ENCODE measurements at places on chromosomes 16 and 17. TPM values are rescaled to one million over a fixed set of nuclear protein-coding genes. Genes with fewer than 3 reads are reported as not detected.

- DNase-seq: peak; percentile 97
- peaks cover 30% of the 10 kb centered on the region for H3K4me1 ChIP-seq
- H3K36me3 ChIP-seq: peaks cover 6% of the 10 kb centered on the region
- no peak within 1 kb of the TSS for H3K4me3 ChIP-seq
- H3K27ac ChIP-seq: no peak within 1 kb of the TSS
- no peaks in the 10 kb centered on the region for H3K27me3 ChIP-seq
Measured at GRCh38 chr17:59155439-59156177, at the start of gene PRR11. Gene PRR11 (plus strand): TSS chr17:59155746. CDS start chr17:59169753, 14,007 bp downstream.

DNA sequence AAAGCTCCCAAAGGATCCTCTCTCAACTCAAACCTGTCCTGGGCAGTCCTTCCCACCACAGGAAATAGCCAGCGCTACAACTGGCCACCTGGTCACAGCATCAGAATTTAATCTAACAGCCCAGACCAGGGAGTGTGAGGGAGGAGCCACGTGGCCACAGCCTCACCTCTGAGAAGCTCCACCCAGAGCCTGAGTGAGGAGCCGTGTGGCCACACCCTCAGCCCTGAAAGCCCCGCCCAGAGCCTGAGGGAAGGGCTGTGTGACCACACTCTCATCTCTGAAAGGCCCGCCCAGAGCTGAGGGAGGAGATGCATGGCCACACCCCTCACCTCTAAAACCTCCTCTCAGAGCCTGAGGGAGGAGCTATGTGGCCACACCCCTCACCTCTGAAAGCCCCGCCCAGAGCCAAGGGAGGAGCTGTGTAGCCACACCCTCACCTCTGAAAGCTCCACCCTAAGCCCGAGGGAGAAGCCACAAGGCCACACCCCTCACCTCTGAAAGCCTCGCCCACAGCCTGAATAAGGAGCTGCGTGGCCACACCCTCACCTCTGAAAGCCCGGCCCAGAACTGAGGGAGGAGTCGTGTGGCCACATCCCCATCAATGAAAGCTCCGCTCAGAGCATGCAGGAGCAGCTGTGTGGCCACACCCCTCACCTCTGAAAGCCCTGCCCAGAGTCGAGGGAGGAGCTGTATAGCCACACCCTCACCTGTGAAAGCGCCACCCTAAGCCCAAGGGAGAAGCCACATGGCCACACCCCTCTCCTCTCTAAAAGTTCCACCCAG lies 28.6 kb downstream of the SLC38A8 start:
- no peak overlapping the region for H3K4me3 ChIP-seq
- no peaks in the 10 kb centered on the region for H3K36me3 ChIP-seq
- H3K27ac ChIP-seq: no peak overlapping the region
- peaks cover 7% of the 10 kb centered on the region for H3K4me1 ChIP-seq

GRCh38 chr16:1263591-1264344 lies 7.9 kb downstream of the TPSD1 start:
- H3K27me3 ChIP-seq: peaks cover 21% of the 10 kb centered on the region
- no peak for DNase-seq
- H3K27ac ChIP-seq: no peak overlapping the region

DNA sequence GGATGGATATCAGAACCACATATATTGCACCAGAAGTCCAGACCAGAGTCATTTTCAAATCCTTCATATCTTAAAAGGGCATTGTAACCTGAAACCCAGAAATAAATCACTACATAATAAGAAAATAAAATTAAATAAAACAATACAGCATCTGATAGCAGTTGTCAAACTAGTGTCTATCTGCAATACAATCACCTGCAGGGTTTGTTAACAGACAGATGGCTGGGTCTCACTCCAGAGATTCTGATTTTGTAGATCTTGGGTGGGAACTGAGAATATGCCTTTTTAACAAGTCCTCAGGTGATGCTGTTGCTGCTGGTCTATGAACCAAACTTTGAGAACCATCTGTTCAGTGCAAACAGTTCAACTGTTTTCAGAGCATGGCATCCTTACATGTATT lies 37.6 kb downstream of the NME2 start:
- H3K4me1 ChIP-seq: no peaks in the 10 kb centered on the region
- no peak overlapping the region for H3K4me3 ChIP-seq
- H3K36me3 ChIP-seq: peaks cover 15% of the 10 kb centered on the region
- DNase-seq: no peak
- no peak overlapping the region for H3K27ac ChIP-seq

DNA sequence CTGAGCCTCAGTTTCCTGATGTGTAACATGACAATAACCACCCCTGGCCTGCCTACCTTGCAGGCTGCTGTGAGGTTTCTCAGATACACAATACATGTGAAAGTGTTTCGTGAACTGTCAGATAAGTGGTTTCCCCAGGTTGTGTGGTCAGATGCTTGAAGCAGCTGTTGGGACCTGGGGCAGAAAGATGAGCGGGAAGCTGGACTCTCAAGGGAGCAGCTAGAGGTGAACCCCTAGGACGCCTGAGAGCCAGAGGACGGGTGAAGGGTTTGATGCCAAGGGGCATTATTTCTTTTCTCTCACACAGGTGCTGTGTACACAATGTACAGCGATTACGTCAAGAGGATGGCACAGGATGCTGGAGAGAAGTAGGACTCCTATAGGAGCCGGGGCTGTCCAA lies 2.3 kb downstream of the HIGD1B start:
- H3K4me3 ChIP-seq: no peak overlapping the region
- no peaks in the 10 kb centered on the region for H3K27me3 ChIP-seq
- peaks cover 30% of the 10 kb centered on the region for H3K36me3 ChIP-seq
- no peak overlapping the region for H3K27ac ChIP-seq

GRCh38 chr17:30886187-30886586 lies 19.9 kb downstream of the TEFM start:
- no peak overlapping the region for H3K4me3 ChIP-seq
- no peaks in the 10 kb centered on the region for H3K4me1 ChIP-seq
- H3K27ac ChIP-seq: no peak overlapping the region
- no peaks in the 10 kb centered on the region for H3K27me3 ChIP-seq
- no peak for DNase-seq

- DNase-seq: no peak
- H3K4me3 ChIP-seq: no peak overlapping the region
- no peak overlapping the region for H3K27ac ChIP-seq
- H3K27me3 ChIP-seq: no peaks in the 10 kb centered on the region
Measured at GRCh38 chr17:1555651-1556471, 6.7 kb downstream of the PITPNA start.

DNA sequence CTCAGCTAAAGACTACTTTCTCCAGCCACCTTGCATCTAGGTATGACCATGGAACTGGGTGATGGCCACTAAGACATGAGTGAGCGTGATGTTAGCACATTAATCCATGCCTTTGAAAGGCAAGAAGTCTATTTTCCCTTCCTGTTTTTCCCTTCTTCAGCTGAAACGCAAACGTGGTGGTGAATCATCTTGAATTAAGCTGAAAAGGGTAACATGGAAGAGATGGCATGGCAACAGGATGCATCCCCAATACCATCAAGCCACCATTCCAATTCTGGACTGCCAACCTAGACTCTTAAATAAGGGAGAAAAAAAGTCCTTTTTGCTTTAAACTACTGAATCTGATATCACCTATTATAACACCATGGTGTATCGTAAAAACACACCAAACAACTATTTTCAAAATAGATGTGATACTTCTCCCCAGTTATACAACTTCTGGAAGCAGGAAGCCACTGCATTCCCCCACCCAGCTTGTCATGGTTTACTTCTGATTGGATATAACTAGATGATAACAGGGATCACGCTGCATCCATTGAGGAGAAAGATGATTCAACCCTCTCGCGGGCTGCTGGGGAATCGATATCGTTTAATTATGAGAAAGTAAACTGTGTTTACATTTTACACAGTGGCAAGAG lies 368.6 kb downstream of the CDH13 start:
- no peaks in the 10 kb centered on the region for H3K36me3 ChIP-seq
- no peak overlapping the region for H3K4me3 ChIP-seq
- no peak for DNase-seq
- H3K4me1 ChIP-seq: no peaks in the 10 kb centered on the region

- H3K27ac ChIP-seq: no peak overlapping the region
- H3K27me3 ChIP-seq: peaks cover 8% of the 10 kb centered on the region
- no peak for DNase-seq
- H3K36me3 ChIP-seq: no peaks in the 10 kb centered on the region
- no peaks in the 10 kb centered on the region for H3K4me1 ChIP-seq
- H3K4me3 ChIP-seq: no peak overlapping the region
Measured at GRCh38 chr17:5861246-5861645, 208.9 kb upstream of the WSCD1 start.

- DNase-seq: no peak
- H3K27me3 ChIP-seq: no peaks in the 10 kb centered on the region
- H3K27ac ChIP-seq: no peak overlapping the region
- no peaks in the 10 kb centered on the region for H3K36me3 ChIP-seq
- no peaks in the 10 kb centered on the region for H3K4me1 ChIP-seq
Measured at GRCh38 chr16:49510654-49511305, 137.2 kb downstream of the C16orf78 start.

DNA sequence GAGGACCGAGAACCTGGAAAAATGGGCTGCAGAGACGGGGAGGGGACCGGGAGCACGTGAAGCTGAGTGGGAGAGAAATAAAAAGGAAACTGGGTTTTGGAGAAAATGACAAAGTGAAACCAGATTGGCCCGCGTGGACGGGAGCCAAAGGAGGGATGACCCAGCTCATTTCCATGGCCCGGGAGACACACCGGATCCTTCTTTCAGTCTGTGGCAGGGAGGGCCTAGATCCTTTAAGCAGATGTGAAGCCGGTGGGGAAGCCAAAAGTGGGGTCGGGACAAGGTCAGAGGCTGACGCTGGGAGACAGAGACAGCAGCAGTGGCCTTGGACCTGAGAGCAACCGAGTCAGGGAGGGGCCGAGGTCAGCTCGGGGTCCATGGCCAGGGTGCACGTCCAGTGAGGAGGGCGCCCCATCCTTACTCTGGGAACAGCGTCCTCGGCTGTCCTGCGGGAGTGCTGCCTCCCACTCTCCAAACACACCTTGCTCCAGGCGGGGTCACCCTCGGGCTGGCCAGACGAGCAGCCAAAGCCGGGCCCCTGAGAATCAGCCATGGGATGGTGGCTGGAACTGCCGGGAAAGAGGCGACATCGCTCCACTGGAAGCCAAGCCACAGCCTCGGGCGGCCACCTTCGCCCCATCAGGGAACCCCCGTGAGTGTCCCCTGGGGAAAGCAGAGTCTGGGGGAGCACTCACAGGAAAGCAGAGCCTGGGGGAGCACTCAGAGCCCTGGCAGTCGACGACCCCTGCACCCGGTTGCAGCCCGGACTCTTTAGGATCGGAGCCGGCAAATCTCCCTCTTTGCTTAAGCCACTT lies 17.3 kb downstream of the CA5A start:
- no peaks in the 10 kb centered on the region for H3K36me3 ChIP-seq
- no peak overlapping the region for H3K27ac ChIP-seq
- no peaks in the 10 kb centered on the region for H3K4me1 ChIP-seq
- no peak for DNase-seq
- H3K4me3 ChIP-seq: no peak overlapping the region

- DNase-seq: no peak
- H3K4me3 ChIP-seq: no peak overlapping the region
- H3K36me3 ChIP-seq: no peaks in the 10 kb centered on the region
- peaks cover 9% of the 10 kb centered on the region for H3K4me1 ChIP-seq
Measured at GRCh38 chr17:62671553-62671952, 44.1 kb downstream of the MRC2 start.

- H3K36me3 ChIP-seq: no peaks in the 10 kb centered on the region
- no peak overlapping the region for H3K27ac ChIP-seq
- H3K27me3 ChIP-seq: peaks cover 6% of the 10 kb centered on the region
- H3K4me1 ChIP-seq: no peaks in the 10 kb centered on the region
- no peak for DNase-seq
- no peak overlapping the region for H3K4me3 ChIP-seq
Measured at GRCh38 chr16:55955845-55956244, 80.7 kb upstream of the CES5A start.

DNA sequence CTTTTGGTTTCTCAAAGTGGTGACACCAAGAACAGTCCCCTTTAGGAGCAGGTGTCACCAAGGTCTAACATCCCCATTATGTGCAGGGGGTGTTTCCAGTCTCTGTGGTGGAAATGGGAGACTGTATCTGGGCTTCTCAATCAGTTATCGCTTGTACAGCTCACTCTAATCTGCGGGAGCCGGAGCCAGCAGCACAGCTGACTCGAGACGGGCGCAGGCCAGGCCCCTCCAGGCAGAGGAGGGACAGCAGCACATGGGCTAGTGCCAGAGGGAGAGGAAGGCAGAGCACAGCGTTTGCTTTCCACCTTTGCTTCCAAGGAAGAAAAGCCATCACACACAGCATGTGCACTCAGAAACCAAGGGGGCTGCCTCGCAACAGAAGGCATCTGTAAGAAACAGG lies 91.2 kb upstream of the CREBBP start:
- peaks cover under 1% of the 10 kb centered on the region for H3K36me3 ChIP-seq
- H3K27ac ChIP-seq: no peak overlapping the region
- no peak for DNase-seq
- H3K27me3 ChIP-seq: no peaks in the 10 kb centered on the region
- no peak overlapping the region for H3K4me3 ChIP-seq

DNA sequence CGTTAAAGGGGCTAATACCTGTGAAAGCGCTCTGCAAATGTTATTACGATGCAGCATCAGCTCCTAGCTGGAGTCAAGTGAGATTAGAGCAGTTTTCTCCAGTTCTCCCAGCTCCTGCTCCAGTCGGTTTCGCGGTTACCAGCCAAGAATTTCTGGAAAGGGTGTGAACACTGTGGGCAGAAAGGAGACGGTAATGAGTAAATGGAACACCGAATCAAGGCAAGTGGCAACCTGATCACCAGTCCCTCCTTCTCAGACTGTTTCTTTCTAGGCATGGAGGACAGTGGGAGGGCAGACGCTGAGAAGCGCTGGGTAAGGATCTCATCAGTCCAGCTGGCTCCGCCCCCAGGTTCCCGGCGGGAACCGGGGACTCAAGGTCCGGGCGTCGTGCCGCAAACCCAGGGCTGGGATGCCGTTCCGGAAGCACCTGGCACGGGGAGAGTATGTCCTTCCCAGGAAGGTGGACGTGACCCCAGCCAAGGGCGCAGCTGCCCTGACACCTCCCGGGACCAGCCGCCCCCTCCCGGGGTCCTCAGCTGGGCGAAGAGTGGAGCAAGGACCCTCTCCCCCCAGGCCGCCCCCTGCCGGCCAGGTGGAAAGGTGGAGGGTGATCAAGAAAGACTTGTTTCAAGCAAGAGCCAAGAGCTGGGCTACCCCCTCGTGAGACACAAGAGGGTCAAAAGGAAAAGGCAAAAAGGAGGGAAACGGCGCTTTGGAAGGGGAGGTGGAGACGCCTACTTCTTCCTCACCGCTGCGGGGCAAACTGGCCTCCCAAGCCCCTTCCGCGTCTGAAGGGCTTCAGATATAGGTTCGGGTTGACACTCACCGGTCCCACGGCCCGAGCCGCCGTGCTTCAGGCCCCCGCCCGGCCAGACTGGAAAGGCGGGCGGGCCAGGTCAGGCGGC lies 481 bp downstream of the MYO19 start:
- H3K4me3 ChIP-seq: peak overlapping the region; percentile 85
- peak; percentile 53 for DNase-seq
- H3K36me3 ChIP-seq: peaks cover 54% of the 10 kb centered on the region
- H3K27me3 ChIP-seq: no peaks in the 10 kb centered on the region

BRICD5 gene
- 6.6 TPM for total RNA-seq

FOXJ1 gene
- total RNA-seq: 11.6 TPM

NECAB2 gene
- total RNA-seq: not detected

BAIAP3 gene
- total RNA-seq: 0.27 TPM

TP53TG3D gene
- total RNA-seq: 0.36 TPM

TEX14 gene
- 0.23 TPM for total RNA-seq

MT4 gene
- not detected for total RNA-seq

GH1 gene
- total RNA-seq: not detected

TSPAN10 gene
- 0.22 TPM for total RNA-seq

CCL5 gene
- 158 TPM for total RNA-seq
